GF-D8 (cell line): ENCODE measurements at places on chromosomes 3 and 15.

- DNase-seq, result no peak
Measured at GRCh38 chr15:25186906-25187645, 232.3 kb downstream of the SNRPN start.

DNA sequence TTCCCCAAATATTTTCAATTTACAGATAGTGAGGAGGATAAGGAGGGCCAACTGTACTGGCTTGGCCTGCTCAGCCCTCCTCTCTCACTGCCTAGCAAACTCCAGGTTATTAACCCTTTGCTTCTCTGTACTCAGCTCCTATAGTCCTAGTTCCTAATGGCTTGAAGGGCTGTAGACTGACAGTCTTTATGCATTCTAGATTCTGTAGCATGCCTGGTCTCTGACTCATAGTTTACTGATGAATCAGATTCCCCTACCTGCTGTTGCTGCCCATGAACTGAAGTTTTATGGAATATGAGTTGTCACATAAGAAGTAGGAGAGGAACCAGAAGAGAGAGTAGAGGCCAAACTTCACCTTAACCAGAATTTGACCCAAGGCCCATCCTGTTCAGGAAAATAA, 27.1 kb upstream of the MAP3K13 start:
- DNase-seq, result no peak

DNA sequence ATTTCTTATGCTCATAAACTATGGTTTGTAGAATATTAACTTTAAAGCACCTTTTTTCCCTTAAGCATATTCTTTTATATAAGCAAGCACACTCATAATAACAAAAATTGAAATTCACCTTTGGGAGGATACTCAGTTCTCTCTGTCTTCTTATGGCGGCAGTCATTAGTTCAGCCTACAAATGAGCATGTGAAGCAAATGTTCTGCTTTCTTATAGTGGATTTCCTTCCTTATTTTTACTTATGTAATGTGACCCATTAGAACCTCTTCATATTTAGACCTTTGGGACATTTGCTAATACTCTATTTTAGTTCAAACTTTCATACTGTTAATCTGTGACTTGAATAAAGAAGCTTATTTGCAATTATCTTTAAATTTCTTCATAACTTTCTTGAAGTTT, at the start of gene P2RY13:
P2RY13 (minus strand) TSS at position 187 of the 400 bp plus-strand sequence; CDS start at position 166, 21 bp downstream.
- no peak for DNase-seq

DNA sequence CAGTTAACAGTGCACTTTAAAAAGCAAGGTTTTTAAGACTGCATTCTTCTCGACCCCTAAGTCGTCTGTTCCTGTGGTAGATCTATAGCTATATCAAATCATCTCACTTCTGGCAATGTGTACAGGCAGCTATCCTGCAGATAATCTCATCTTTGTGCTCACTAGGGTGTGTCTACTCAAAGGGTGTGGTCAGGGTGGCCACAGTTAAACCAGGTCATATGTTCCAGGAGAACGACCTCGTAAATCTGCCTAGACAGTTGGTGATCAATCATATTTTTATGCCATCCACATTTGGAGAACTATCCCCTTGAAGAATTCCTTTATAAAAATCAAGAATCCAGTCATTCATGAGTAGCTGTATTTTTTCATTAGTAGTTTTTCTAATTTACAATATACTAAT, 3.0 kb downstream of the VEPH1 start:
- DNase-seq, result no peak

GRCh38 chr3:104648823-104649222, 717.9 kb upstream of the ALCAM start:
- DNase-seq, result no peak

- DNase-seq, result no peak
Measured at GRCh38 chr3:81696090-81696489, 65.4 kb downstream of the GBE1 start.

- DNase-seq, result no peak
Measured at GRCh38 chr15:83784975-83785374, 131.1 kb downstream of the ADAMTSL3 start.

DNA sequence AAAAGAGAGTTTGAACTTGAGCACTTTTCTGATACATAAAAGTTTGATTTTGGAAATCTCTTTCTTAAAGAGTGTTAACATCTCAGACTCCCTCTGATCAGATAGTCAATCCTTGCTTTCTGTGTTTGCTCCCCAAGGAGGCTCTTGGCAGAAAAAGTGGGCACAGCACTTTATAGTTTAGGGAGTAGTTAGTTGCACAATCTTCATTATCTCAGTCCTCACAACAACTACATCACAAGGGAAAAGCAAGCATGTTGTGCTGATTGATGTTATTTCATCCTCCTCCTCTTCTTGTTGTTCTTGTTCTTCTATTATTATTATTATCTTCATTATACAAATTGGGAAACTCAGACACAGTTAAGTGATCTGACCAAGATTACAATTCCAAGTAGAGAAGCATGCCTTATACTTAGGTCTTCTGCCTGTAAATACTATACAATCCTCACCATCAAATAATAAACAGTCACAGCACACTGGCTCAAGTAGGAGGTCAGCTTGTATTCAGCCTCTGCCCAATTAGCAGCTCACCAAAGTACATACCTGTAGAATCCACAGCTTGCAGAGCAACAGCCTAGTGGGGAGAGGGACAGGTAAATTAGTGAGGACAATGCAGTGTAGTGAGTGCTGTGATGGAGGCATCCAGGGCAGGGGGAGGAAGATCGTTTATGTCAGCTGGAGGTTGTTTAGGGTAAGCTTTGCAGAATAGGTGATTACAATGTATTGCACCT, 304.1 kb upstream of the MME start:
- DNase-seq, result no peak

DNA sequence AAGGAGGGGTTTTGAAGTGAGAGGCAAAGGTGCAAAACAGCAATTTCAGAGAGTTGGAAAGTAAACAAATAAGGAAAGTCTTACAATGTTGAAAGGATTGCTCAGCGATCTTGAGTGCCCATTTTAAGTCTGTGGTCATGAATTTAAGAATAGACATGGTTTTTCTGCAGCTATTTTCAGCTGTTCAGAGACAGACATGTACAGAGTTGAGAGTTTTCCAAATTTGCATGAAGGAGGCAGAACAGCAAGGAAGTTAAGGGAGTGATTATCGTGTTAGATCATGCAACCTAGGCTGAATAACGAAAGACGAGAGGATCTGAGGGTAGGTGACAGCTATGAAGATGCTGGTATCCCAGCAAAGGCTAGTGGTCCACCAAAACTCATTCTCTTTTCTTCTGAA, 37.2 kb downstream of the DET1 start:
- DNase-seq, result no peak

DNA sequence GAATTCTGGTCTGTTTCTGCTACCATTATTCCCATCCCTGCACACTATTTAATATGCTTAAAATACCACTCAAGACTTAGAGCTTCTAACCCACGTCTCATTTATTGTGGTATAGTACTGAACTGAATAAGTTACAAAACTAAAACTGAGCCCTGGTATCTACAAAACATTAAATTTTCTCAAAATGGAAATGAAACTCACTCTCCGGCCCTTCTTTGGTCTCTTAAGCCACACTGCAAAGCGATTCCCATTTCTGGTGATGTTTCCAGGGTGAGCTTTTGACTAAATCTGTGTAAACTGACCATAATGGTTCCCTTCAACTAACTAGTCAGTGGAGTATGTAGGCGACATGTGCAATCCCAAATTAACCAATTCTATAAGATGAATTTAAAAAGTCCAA, 18.6 kb downstream of the KPNA4 start:
- DNase-seq, result no peak

DNA sequence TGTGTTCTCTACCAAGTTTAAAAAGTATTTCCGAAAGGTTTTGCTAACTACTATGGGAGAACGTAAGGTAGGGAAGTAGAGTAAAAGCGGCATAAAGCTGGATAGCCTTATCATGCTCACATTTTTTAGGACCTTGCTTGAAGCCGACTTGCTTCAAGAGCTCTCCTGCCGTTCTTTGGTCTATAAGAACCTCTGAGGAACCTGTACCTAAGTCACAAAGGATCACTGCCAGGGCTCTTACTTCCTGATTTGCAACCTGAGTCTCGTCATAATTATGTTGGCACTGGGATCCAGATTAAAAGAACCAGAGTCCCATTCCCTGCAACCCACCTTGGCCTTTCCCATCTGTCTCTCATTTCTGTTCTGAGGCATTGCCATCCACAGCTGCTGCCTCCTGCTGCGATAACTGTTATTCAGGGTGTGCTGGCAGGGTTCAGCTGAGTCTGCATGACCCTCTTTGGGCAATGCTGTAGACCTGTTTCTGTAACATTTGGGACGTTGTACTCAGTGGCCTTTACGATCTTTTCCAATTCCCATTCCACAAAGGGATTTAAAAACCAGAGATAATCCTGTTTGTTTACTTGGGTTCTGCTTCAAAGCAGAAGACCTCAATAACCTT, 131.0 kb upstream of the UMPS start:
- no peak for DNase-seq

DNA sequence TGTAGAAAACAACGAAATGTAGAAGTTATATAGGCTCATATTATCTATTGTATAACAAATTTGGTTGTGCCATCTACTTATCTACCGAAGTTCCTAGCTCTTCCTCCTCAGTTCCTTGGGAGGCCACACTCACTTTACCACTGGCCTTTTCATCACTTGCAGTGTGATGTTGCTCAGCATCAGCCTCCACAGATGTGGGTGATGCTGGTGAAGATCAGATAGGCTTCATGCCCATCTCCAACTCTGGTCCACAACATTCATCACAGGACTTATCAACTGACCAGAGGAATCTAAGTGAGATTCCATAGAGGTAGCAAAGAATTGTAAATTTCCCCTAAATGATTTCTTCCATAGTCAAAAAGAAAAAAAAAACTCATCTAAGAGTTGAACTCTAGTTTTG, 8.4 kb downstream of the CD200 start:
- no peak for DNase-seq

- no peak for DNase-seq
Measured at GRCh38 chr3:41693799-41694198, 268.1 kb downstream of the ULK4 start.

- no peak for DNase-seq
Measured at GRCh38 chr15:57038040-57038439, 119.6 kb downstream of the TCF12 start.

- DNase-seq, result peak; percentile 14
Measured at GRCh38 chr3:189132231-189132671, 39.5 kb upstream of the TPRG1 start.

- DNase-seq, result no peak
Measured at GRCh38 chr15:69727121-69727924, 274.7 kb downstream of the RPLP1 start.

GRCh38 chr3:174441588-174442301, 417.4 kb upstream of the NAALADL2 start:
- DNase-seq, result no peak

- DNase-seq, result no peak
Measured at GRCh38 chr3:167032267-167032876, 347.7 kb downstream of the ZBBX start.

DNA sequence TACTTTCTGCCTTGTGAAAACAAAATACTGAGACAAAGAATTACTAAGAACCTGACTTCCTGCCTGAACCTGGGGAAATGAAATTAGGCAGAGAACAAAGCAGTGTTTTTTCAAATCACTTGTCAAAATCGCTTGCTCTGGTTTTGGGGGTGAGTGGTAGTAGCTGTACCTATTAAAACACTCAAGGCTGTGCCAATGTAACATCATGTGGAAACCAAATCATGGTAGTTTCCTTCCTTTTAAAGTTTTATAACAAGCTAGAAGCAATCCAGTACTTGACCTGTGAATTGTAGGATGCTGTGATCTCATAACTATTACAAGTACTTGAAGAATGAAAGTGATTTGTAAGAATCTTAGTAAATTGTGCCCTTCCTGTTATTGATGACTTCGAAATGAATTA, 6.7 kb downstream of the CMTM8 start:
- DNase-seq, result no peak

DNA sequence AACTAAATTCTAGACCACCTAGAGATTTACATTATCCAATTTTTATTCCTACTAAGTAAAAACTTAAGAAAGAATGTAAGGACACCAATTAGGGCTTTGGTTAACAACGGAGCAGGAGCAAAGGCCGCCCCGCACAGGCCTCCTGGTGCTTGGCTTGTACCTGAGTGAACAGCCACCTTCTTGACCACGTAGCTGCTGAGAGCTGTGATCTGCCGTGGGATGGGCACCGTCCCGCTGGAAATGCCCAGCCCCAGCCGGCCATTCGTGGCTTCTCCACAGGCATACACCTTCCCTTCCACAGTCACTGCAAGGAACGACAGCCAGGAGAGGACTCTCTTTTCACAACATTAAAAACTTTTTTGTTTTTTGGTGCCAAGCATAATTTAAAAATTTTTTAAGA, 79.6 kb upstream of the OCA2 start:
- DNase-seq, result no peak

GRCh38 chr3:8741581-8742261, 8.1 kb downstream of the CAV3 start:
- no peak for DNase-seq

GRCh38 chr15:78050441-78050809, 27.1 kb downstream of the TBC1D2B start:
- DNase-seq, result peak; percentile 83

DNA sequence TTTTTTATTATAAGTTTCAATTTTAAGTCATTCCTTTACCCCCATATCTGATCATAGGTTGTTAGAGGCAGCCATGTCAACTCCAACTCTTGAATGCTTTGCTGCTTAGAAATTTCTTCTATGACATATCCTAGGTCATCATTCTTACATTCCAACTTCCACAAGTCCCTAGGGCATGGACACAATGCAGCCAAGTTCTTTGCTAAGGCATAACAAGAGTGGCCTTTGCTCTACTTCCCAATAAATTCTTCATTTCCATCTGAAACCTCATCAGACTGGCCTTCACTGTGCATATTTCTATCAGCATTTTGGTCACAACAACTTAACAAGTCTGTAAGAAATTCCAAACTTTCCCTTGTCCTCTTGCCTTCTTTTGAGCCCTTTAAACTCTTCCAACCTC, 28.5 kb downstream of the TRIM42 start:
- no peak for DNase-seq

DNA sequence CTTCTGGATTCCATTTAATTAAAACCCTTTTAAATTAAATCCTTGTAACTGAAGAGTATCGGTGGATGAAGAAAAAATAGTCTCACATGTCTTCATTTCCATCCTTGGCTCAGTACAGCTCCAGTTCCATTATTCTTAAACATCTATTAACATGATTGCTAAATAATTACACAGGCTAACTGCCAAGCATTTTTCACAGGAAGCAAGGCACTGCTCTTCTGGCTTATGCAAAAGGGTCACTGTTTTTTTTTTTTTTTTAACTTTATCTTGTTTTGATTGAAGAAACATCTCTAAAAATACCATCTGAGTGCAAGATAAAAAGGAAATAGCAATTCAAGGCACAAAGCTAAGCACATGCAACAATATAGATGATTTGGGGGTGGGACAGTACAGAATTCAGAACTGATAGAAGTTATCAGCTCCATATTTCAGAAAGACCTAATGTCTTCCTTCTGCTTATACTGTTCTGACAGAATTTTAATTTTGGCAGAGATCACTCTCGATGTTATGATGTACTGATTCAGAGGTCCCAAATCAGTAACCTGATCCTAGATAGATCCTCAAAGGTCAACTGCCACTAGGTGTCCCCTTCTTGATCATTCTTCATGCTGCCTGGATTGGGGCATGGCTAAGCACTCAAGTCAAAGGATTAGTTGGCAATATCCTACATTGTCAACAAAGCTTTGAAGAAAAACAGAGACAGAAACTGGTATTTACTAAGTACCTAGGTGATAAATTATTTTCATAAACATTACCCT, 57.8 kb upstream of the ACTC1 start:
- DNase-seq, result no peak

- no peak for DNase-seq
Measured at GRCh38 chr15:67717776-67718175, 107.5 kb upstream of the SKOR1 start.

GRCh38 chr15:31214864-31215489, 111.7 kb upstream of the KLF13 start:
- no peak for DNase-seq

GRCh38 chr3:114128231-114128630, 50.6 kb downstream of the DRD3 start:
- no peak for DNase-seq
